CMK (cell line): ENCODE measurements at places on chromosomes 12 and 14.

GRCh38 chr12:122875590-122876220, 20.2 kb downstream of the VPS37B start:
- no peak for DNase-seq

- DNase-seq, result no peak
Observed at GRCh38 chr12:82659343-82660207, 27.1 kb upstream of the TMTC2 start.

DNA sequence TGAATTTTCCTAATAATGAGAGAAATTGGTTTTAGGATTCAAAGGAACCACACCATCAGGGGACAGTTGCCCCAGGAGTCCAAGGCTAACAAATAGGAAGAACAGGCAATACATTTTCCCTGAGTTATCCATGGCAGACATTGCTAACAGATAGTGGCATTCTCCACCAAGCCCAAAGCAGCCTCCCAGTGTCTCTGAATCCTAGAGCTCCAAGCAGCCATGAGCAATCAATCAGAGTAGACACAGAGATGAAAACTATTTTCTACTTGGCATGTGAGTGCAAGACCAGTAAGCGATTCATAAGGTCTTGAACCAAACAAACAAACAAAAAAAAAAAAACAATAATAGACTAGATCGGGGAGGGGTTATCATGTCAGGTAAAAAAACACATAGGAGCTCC, 515.7 kb downstream of the MED13L start:
- DNase-seq, result no peak

DNA sequence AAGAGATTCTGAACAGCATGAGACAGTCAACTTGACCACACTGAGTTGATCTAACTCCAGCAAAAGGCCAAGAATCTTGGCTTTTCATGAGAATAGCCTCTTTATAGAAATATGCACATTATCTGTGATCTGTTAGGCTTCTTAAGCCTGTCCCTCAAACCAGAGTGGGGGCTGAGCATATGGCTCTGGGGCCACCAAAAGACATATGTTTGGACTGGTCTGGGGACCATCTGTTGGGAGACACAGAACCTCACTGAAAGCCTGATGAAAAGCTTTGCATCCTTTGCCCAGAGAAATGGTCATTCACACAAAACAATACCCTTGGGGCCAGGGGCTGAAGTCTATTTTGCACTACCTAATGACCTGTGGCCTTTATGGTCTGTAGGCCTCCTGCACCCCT, 165.3 kb upstream of the PRMT8 start:
- DNase-seq, result no peak

DNA sequence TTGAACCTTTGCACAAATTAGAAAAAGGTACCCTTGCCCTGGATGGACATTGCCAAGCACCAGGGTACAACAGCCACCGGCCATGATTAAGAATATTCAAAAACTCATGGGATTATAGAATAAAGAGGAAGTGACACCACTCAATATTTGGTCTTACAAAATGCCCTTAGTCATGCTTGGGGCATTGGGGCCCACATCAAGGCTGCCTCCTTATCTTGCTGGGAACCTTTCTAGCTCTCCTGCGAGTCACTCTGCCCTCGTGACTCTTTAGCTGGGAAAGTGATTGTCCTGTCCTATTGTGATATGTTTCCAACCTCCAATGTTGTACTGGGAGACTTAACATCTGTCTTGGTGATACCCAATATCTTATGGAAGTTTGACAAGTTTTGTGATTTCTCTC, 57.8 kb downstream of the GTF2A1 start:
- DNase-seq, result no peak

DNA sequence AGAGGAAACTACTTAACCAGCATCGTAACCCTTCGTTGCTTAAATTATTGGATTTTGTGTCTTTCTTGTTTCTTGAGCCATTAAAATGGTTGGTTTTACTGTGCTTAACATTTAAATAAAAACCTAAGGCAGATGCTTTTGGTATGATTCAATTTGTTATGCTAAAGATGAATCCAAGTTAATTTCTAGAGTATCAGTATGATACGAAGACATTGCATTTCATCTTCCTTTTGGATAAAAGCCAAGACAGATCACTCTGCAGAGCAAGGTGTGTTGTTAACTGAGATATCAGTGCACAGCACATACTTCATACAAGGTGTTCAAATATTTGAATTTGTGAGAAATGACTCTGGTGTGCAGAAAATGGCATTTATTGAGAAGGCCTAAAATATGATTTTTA, 480.5 kb downstream of the PCNX1 start:
- no peak for DNase-seq

GRCh38 chr12:105279460-105280056, 43.6 kb upstream of the APPL2 start:
- no peak for DNase-seq

- no peak for DNase-seq
Observed at GRCh38 chr12:120110550-120111501, 5.7 kb downstream of the RAB35 start.

- no peak for DNase-seq
Observed at GRCh38 chr12:120117961-120118320, 1.4 kb upstream of the RAB35 start.

DNA sequence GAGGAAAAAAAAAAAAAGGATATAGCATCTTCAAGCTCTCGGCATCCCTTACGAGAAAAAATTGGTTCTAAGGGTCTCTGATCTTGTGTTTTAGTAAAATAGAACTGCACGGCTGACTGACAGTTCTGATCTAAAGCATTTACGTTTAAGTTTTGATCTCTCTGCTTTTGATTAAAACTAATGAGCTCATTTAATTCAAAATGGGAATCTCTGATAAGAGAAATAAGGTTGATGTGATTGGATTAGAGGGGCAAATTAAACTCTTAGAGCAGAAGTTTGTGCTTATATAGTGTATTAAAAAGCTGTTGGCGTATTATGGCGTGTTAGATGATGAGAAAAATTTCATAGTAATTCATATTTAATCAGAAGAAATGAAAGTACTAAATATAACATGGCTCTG, 217.6 kb downstream of the EGLN3 start:
- DNase-seq, result no peak

- no peak for DNase-seq
Observed at GRCh38 chr14:20455355-20456300, 602 bp downstream of the APEX1 start.

DNA sequence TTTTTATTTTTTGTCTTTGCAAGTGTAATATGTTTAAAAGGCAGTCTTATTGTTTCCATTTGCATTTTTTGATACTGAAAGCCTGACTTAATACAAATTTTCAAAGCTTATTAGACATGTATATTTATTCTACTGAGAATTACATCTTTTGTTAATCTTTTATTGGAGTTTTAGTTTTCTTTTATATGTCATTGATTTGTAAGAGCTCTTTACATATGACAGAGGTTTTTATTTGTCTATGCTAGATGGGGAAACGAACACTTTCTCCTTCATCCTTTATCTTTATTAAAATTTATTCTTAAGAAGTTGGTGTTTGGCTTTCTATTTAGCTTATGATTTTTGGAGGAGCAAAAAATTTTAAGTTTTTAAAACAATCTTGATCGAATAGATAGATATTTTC, 234.4 kb upstream of the SRRM4 start:
- DNase-seq, result no peak

DNA sequence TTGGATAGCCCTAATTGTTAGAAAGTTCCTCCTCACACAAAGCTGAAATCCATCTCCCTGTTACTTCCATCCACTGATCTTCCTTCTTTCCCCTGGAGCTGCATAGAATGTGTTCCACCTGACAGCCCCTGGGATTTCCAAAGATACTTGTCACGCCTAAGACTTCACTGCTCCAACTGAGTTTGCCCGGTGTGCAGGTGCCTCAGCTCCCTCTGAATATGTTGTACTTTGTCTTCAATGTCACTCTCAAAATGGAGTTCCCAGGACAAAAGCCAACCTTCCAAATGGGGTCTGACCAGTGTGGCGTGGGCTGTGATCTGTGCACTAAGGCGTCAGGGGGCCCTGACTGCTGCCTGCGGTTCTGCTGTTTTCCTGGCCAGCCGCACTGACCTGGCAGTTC, 42.8 kb downstream of the CACNA2D4 start:
- DNase-seq, result no peak

DNA sequence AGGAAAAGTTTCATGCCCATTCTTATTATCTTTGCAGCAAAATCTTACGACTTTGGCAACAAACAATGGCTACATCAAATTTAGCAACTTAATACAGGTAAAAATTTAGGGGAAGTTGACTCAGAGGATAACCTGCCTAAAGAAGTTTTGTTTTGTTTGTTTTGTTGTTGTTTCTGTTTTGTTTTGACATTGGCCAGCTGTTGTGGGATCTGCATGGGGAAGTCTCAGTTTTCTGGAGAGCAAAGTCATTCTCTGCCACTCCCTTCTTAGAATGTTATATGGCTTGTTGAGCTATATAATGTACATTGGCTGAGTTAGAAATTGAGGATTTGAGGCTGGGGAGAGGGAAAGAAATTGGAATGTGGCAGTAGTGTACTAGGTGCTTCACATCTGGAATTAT, 109.5 kb downstream of the NT5DC3 start:
- no peak for DNase-seq

GRCh38 chr12:66331814-66332213, 29.5 kb downstream of the HELB start:
- no peak for DNase-seq

GRCh38 chr14:72634691-72635616, 258.9 kb downstream of the DPF3 start:
- no peak for DNase-seq

- no peak for DNase-seq
Observed at GRCh38 chr14:89330236-89331002, 86.6 kb downstream of the FOXN3 start.

DNA sequence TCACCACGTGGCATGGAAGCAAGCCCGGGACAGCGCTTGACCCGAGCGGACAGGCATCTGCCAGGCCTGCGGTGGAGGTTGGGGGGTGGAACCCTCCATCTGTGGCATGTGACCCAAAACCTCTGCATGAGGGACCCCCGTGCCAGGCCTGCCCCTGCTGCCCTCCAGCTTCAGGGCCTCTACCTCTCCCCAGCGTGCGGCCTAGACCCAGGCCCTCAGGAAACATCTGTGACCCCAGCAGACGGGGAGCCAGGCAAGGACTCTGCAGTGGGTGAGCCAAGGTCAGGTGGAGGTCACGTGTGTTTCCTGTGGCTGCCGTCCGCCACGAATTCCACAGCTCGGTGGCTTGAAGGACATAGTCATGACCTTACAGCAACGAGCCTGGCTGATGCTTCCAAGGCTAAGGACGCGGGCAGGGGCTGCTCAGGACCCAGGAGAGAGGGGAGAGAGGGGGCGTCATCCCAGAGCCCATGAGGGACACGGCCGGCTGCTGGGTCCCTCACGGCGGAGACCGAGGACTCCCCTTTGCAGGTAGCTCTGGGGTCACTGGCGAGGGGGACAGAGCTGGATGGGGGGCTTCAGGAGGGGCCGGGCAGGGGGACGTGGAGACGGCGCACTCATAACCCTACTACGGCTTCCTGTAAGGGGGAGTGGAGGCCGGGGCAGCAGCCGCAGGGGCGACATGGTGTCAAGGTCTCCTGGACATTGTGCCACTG, 91.5 kb downstream of the GALNT9 start:
- DNase-seq, result no peak

DNA sequence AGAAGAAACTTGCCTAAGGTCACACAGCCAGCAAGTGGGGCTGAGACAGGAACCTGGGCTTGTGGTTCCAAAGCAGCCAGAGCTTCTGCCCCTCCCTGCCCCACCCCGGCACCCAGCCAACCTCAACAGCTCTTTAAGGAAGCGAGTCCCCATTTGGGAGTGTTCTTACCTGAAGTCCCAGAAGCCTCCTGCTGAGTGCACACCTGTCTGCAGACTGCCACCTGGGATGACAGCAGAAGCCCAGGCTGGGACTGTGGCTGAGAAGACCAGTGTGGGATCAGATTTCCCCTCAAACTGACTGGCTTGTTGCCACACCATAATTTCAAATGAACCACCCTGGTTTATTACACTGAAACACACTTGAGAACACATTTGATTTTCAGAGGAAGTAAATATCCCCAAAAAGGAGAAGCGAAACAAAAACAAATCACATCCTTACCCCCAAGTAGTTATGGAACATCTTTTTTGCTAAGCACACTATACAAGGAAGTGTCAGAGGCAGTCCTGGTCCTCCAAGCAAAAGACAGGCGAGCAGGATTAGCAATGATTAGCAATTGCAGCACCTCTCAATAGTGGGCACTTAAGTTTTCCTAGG, 6.3 kb upstream of the RIN3 start:
- no peak for DNase-seq

DNA sequence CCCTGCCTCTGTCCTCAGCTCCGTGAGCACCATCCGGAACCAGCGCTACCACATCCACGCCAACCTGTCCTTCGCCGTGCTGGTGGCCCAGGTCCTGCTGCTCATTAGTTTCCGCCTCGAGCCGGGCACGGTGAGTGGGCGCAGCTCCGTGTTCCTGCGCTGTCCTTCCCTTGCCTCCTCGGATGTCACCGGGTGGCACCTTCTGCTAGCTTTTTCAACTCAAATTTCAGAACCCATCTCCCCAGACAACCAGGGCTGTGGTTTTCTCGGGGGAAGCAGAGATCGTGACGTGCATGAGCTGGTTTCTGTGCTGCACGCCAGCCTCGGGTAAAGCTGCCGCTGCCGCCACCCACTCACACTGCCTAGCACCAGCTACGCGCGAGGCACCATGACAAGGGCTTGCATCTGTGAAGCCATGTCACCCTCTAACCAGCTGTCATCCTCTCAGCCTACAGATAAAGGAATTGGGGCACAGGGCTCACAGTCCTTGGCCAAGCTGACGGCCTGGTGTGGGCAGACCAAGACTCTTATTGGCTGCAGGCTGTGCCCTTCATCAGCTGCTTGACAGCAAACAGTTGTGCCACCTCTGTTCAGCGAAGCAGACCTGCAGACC, 152.1 kb downstream of the ADGRD1 start:
- no peak for DNase-seq

GRCh38 chr12:64030155-64030554, 185.7 kb downstream of the SRGAP1 start:
- DNase-seq, result no peak

DNA sequence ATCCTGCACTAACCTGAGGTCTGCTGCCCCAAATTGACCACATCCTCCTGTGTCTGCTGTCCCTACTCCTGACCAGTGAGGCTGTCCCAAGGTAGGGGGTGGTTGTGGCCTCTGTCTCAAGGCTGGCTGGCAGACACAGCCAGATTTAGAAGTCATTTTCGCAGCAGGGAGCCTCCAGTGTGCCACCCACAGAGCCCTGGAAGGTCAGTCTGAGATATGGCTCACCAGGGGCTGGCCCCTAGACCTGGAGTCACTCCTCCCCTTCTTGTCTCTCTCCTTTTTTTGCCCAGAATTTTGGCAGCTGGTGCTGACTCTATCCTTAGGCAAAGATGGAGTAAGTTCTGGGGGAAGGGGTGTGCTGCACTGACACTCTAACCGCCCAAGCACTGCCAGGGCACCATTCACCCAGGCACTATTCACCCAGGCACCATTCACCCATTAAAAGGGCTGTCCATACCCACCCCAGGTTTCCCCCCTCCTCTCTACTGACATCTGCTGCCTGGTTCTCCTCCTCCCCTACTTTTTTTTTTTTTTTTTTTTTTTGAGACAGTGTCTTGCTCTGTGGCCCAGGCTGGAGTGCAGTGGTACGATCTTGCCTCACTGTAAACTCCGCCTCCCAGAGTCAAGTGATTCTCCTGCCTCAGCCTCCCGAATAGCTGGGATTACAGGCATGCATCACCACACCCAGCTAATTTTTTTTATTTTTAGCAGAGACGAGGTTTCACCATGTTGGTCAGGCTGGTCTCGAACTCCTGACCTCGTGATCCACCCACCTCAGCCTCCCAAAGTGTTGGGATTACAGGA, 7.7 kb downstream of the DDN start:
- no peak for DNase-seq
